ENCODE measurements at places on chromosomes 12 and 14. TPM values are rescaled to one million over a fixed set of nuclear protein-coding genes. Genes with fewer than 3 reads are reported as not detected.

The FGF6 gene
- not detected for total RNA-seq

DNA sequence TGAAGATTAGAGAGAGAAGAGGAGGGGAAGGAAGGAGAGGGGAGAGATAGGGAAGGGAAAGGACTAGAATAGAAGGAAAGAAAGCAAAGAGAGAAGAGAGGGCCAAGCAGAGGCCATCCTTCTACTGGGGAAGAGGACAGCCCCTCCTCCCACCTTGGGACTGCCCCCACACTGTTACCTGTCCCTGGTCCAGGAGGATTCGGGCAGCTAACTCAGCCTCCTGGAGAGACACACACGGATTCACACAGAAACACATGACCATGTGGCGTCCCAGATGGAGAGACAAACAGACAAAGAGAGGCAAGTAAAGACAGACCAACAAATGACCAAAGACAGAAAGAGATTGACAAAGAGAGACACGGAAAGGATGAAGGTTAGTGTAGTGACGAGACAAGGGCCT lies 2.2 kb downstream of the NDRG2 start:
- H3K4me1 ChIP-seq: no peaks in the 10 kb centered on the region
- no peaks in the 10 kb centered on the region for H3K27me3 ChIP-seq
- H3K4me3 ChIP-seq: peak overlapping the region; percentile 85
- H3K27ac ChIP-seq: peak overlapping the region; percentile 96
- peaks cover 44% of the 10 kb centered on the region for H3K36me3 ChIP-seq

The TESPA1 gene
- not detected for total RNA-seq

DNA sequence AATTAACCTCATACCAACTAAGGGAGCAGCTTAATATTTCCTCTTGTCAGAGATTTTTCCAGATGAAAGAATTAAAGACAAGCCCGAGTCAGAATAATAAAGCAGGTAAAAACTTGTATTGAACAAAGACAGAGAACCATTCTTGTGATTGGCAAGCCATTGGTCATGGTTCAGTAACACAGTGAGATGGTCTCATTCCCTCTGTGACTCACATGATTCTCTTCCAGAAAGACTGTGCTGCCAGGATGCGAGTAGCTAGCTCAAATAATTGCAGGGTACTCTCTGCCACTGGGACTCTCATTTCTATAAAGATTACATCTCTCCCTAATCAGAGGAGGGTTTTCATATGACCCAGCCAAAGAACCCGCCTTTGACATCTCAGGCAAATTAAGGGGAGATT lies 179.4 kb downstream of the PHLDA1 start:
- no peak overlapping the region for H3K27ac ChIP-seq
- H3K4me3 ChIP-seq: no peak overlapping the region
- no peaks in the 10 kb centered on the region for H3K4me1 ChIP-seq
- H3K36me3 ChIP-seq: no peaks in the 10 kb centered on the region
- no peaks in the 10 kb centered on the region for H3K27me3 ChIP-seq
- no peak for DNase-seq
